ENCODE measurements at places on chromosomes 12 and 14.

- DNase-seq = no peak
These were observed 487.9 kb downstream of the PCNX1 start for GRCh38 chr14:71395151-71395604.

DNA sequence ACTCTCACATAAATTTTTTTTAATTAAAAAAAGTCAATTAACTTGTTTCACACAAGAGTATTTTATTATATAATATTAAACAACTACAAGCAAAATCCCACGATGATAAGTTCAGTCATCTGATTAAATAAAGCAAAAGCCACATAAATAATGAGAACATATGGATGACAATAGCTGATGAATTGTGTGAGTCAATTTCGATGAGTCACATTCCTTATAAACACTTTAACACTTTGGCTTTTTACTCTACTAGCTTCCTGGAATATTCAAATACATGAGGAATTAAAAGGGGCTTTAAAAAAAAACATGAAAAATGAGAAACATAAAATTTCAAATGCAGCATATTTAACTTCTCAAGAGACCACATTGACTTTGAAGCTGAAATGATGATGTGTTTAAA lies 95.3 kb downstream of the BCAT1 start:
- DNase-seq = no peak

DNA sequence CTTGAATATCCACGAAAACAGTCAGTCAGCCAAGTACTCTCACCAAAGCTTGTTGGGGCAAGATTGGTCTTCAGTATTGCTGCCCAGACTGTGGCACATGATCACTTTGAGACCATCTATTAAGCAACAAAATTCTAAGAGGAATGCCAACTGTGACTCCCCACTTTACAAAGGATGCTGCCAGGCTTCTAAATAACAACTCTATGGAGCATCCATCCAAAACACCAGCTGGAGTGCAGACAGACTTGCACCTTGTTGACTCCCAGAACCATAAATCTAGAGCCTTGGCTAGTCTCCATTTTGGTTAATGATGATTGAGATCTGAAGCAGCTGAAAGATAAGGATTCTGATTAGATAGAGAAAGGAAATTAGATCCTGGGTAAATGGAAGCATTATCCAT lies 132.8 kb downstream of the DIO2 start:
- no peak for DNase-seq

- DNase-seq = no peak
These were observed 93.9 kb downstream of the DACT1 start for GRCh38 chr14:58731465-58732293.

GRCh38 chr12:75288860-75289259 lies 41.3 kb downstream of the CAPS2 start:
- no peak for DNase-seq

- DNase-seq = no peak
These were observed 39.8 kb upstream of the GPR68 start for GRCh38 chr14:91284146-91284790.

DNA sequence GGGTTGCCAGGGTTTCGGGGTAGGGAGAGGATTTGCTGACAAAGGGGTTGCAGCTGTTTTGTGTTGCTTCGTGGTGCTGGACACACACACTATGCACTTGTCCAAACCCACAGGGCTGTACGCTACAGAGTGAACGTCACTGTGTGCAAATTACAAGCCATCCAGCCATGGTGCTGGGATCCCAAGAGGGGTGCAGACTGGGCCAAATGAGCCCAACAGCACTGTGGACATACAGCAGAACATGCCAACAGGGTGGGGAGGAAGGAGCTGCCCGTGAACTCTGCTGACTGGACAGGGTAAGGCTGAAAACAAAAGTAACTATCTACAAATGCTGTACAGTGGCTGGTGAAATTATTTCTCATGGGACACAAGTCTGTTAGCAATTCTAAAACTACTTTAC lies 25.2 kb downstream of the POLE start:
- no peak for DNase-seq

DNA sequence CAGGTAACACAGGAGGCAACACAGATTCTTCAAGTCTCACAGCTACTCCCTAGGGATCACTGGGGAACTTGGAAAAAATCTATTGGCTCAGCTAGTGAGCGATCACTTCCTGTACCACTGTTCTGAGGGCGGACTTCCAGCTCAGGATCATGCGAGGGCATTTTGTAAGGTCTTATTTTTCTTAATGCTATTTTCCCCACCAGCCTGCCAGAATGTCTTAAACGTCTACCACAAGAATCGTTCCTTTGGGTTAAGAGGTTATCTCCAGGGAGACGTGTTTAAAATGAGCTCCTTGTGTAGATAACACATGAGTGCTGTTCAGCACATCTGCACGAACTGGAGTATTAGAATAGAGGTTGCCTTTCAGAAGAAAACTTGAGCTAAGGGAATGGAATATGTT lies 162.6 kb downstream of the ETNK1 start:
- no peak for DNase-seq

GRCh38 chr14:106021832-106022231 lies 495.4 kb downstream of the TMEM121 start:
- no peak for DNase-seq

DNA sequence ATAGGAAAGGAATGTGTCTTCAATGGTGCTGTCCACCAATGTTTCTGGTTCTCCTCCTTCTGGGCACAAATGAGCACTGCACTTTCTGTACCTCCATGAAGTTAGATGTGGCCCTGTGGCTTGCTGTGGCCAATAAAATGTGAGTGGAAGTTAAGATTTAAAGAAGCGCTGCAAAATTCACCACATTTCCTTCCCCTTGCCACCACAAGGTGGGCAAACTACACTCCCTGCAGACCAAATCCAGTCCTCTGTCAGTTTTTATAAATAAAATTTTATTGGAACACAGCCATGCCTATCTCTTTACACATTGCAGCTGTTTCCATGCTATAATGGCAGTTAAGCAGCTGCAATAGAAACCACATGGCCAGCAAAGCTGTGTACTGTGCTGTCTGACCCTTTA lies 141.4 kb upstream of the TMPO start:
- DNase-seq = no peak

- no peak for DNase-seq
These were observed 115.4 kb downstream of the DUSP6 start for GRCh38 chr12:89236748-89237383.

DNA sequence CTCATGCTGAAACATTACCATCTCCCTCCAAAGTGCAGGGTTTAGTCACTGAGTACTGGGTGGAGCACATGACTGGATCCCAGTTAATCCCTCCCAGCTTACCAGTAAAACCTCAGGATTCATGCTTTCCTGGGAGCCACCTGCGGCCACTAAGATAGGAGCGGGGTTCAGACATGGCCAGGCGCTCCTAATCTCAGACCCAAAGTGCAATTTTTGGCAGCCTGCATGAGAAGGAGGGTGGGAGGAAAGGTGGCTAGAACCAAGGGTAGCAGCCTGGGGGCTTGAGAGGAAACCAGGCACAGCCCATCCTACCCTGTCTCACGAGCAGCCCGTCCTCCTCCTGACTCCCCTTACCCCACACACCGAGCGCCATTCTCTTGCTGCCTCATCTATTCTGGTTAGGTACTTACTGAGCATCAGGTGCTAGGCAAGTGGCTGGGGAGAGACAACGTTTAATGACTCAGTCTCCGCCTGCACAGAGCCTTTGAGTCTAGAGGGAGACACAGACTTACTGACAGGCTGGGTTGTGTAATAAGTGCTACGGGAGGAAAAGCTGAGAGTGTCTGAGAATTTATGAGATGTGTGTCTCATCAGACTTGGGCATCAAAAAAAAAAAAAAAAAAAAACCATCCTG lies 9.9 kb downstream of the GPRC5A start:
- no peak for DNase-seq

DNA sequence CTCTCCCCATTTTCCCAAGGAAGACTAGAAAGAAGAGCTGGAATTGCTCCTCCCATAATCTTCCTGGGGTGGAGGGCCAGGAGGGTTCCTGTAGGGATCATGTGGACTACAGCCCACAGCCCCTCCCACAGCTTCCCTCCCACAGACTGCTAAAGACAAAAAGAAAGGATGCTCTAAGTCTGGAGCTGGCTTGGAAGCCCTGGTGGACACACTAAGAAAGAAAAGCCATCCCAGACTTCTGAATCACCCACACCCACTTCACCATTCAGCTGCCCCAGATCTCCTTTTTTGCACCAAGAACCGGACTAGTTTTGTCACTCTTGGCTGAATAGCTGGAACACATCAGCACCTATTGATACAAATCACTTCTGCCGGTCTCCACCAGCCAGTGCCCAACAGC lies 56.8 kb upstream of the PLXNC1 start:
- DNase-seq = no peak

- no peak for DNase-seq
These were observed 18.9 kb downstream of the HEATR5A start for GRCh38 chr14:31401369-31401932.

DNA sequence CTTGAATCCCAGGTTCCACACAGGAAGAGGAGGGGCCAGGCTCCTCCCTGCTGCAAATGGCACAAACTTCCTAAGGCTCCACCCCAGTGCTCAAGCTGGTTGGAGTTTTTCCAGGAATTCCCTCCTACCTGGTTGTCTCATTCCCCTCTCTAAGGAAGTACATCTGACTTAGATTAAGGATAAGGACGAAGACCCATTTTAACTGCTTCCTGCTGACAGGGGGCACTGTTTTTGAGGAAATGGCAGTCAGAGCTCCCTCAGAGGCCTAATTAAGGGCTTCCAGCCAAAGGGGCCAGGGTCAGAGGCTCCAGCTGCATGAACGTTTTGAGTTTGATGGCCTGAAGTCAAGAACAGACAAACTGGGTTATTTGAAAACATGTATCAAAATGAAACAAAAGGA lies 1084.7 kb downstream of the SLC6A15 start:
- DNase-seq = no peak

DNA sequence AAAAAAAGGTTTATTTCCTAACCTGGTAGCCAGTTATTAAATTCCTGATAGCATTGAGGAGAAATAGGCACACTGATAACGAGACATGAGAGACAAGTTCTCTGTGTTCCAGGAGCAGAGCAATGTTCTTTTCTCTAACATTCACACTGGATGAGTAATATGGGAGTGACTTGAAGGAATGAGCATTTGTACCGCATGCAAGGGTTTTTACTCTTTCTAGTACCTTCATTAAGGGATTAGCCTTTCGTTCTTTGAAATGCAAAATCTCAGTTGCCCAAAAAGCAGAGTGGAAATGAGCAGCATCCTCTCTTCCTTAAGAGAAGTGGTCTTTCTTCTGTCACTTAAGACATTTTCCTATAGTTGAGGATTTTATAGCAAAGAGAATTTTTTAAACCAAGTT lies 54.7 kb downstream of the FGD4 start:
- no peak for DNase-seq

DNA sequence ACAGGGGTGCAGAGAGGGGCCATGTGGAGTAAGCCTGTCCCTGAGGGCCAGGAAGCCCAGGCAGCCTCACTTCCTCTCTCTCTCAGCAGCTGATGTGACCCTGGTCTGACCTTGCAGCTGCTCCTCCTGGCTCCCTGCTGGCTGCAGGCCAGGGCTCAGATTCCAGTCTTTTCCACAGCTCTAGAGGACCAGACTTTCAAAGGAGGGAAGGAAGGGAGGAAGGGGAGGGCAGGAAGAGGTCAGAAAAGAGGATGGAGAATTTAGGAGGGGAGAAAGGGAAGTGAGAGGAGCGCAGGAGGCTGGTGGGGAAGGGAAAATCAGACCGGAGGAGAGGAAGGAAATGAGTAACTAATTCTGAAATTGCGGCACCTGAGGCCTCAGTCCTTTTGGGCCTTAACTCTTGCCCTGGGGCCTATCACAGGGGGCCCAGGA lies 40.9 kb upstream of the VASH1 start:
- peak; percentile 91 for DNase-seq

DNA sequence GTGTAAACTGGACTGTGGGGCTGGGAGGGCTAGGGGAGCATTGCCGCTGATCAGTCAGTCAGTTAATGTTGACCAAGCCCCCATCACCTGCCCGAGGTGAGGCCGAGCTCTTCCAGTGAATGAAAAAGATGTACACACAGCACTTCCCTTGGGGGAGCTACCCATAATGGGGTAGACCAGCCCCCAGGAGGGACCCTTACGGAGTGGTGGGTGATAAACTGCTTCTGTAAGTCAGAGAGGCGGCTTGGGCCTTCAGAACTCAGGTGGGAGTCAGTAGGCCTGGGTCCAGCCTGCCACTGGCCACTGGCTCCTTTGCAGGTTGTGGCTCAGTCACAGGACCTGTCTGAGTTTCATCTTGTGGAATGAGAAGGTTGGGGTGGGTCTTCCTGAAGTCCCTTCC lies 43.5 kb downstream of the TSPAN9 start:
- no peak for DNase-seq

- no peak for DNase-seq
These were observed 222.4 kb upstream of the AMIGO2 start for GRCh38 chr12:47302111-47302671.

GRCh38 chr12:65282840-65283239 lies 4.4 kb downstream of the MSRB3 start:
- no peak for DNase-seq

DNA sequence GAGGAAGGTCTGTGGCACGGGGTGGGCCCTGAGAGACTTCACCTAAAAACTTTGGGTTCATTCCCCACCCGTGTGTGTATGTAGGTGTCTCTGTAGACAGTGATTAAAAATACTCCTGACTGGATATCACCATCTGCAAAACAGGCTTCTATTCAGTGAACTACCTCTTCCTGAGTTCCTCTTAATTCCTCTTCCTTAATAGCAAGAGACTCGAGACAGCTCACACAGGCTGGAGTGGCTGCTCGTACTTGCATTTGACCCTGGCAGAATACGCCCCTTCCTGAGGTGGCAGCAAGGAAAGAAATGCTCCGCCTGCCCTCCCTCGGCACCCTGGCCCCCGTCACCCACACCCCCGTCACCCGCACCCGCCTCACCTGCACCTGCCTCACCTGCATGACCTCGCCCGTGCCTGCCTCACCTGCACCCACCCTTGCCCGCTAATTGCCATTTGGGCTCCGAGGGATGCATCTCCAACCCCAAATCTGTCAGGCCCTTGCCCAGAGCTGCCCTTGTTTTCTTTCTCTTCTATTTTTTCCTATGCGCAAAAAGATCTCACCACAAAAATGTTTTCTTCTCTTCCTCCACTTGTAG lies 90.0 kb downstream of the FBXL14 start:
- no peak for DNase-seq
